ENCODE measurements at places on chromosomes 13 and 19.

- no peak for DNase-seq
These were observed 37.7 kb downstream of the SLC6A16 start for GRCh38 chr19:49287141-49287770.

GRCh38 chr13:40665126-40666044 is 1.1 kb downstream of the FOXO1 start:
- no peak for DNase-seq

- no peak for DNase-seq
These were observed 114.9 kb downstream of the PTPRS start for GRCh38 chr19:5225486-5226345.

- no peak for DNase-seq
These were observed 213.1 kb upstream of the SGCG start for GRCh38 chr13:22967669-22968068.
